ENCODE measurements at places on chromosomes 3 and 15. TPM values are rescaled to one million over a fixed set of nuclear protein-coding genes. Genes with fewer than 3 reads are reported as not detected.

The TTLL13 gene
- 0.96 TPM for total RNA-seq

The KLHL40 gene
- not detected for total RNA-seq

- DNase-seq = no peak
Observed at GRCh38 chr3:42169579-42170120, 78.5 kb downstream of the TRAK1 start.

DNA sequence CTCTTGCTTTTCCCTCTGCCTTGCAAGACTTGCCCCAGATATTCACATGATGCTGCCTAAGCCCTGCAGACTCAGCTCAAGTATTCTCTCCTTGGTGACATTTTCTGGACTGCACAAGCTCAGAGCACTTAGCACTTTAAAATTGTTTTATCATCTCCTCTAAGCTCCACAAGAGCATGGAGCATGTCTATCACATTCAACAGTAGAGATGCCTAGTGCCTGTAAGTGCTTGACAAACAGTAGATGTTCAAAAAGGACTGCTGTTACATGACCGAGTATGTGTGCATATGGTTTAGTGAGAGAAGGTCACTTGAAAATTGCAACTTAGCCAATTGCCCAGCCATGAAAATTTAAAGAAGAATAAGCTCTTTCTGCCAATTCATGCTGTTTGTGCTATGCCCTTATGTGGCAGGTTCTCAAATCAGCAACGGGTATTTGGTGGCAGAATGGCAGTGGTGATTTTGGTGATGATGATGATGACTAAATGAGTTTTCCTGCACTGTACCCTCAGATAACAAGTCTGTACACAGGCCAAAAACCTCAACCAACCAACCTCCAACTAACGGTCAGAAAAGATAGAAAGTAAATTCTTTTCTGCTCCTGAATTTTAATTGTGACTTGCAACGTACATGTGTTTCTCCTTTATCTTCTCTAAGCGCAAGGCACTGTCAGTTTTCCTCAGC lies 647.2 kb upstream of the UBE2E2 start:
- no peak for DNase-seq

The DIS3L gene
- total RNA-seq = 31.2 TPM

The ARHGEF3 gene
- 49.2 TPM for total RNA-seq

The AHSG gene
- not detected for total RNA-seq

GRCh38 chr3:52754373-52754772 lies 16.4 kb downstream of the NEK4 start:
- no peak for DNase-seq

The GREM1 gene
- total RNA-seq = 0.48 TPM

DNA sequence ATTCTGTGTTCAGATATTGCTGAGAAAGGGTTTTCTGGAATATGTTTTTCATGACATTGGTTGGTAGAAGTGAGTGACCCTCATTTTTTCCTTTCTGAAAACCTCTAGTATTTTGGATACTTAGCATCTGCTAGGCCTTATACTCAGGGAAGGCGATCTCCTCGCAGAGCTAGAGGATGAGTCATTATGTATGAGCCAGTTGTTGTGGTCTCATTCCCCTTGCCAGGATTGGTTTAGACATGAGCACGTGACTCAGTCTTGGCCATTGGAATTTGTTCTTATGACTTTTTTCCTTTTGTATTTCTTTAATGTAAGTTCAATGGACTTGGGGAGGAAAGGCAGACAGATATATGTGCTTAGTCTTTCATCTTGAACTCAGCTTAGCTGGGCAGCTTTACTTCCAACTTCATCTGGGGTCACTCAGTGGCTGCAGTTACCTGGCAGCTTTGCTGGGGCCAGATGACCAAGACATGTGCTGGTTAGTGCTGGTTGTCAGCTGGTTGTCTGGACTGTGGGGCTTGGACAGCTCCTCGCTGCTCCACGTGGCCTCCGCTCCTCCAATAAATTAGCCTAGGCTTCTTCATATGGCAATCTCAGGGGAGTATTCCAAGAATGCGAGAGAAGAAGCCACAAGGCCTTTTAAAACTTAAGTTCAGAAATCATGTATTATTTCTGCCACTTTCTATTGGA lies 207.5 kb downstream of the IL20RB start:
- no peak for DNase-seq

DNA sequence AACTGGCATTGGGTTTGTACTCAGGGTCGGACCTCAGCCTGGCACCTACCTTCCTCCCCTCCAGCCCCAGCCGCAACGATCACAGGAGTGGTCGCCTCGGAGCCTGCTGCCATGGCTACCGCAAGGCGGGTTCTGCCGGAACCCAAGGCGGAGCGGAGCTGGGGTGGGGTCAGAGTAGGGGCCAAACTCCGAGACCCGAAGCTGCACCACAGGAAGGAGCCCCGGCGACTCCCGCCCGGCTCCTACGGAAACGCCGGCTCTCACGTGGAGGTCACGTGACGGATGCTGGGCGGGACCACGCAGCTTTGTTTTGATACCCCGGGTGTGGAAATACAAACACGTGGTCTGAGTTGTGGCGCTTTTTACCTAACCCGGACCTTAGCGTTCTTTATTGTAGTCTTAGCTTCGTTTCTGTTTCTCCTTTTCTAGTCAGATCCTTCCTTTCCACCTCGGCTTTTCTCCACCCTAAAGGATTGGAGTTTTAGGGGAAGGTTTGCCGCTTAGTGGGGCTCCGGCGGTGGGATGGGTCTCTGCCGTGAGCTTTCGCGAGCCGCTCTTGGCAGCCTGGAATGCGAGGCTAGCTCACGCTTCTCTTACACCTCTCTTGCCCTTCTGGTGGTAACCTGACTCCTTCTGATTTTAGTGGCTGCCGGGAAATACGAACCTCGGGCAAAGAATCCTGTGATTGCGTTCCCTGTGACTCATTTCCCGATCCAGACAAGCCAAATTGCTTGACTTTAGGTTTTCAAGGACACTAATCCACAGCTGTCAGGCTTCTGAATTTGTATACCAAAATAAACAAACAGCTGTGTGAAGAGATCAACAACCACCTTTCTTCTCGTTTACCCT lies at the start of gene HSPBAP1:
Gene HSPBAP1 (minus strand): TSS at position 264 of the 849 bp plus-strand sequence. CDS start 151 bp downstream, at position 113.
- DNase-seq = peak; percentile 88

The RARRES1 gene
- 20.5 TPM for total RNA-seq

- peak; percentile 92 for DNase-seq
Observed at GRCh38 chr3:133943639-133944141, 48.0 kb upstream of the RAB6B start.

DNA sequence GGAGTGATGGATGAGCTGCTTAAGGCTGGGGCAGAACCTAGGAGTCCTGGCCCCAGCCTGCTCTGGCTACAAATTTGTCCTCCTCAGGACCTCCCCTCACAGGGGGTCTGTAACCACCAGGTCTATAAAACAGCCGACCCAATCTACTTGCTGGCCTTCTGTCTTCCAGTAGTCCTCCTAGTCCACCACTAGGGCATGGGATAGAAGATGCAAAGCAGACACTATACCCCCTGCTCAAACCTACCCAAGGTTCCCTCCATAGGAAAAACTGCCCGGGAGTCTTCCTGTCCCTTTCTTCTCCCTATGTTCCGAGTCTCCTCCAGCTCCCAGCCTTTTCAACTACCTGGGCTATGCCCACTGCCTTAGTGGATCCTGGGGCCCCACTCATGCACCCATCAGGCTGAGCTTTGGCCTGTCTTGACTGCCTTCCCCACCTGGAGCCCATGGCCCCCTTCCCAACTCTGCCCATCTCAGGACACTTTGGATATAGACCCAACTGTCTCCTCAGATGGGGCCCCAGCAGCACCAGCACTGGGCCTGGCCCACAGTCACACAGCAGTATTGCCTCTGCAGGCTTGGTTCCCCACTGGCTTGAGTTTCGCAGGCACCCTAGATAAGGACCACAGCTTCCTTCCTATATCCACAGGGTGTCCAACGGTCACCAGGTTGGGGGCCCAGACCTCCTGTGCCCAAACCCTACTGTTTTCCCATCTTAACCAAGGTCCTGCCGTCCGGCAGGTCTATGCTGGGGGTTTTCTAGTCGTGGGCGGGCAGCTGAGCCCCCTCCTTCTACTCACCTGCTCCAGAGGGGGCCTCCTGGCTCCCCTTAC lies 1.1 kb downstream of the HYAL3 start:
- DNase-seq = no peak

Data from PC-9 (cell line).